Thoracic aorta (tissue), 2 donors: ENCODE measurements at places on chromosomes 5 and 9. TPM values are rescaled to one million over a fixed set of nuclear protein-coding genes. Genes with fewer than 3 reads are reported as not detected.

STPG3 gene
- total RNA-seq = not detected

TESK1 gene
- 69.9 TPM for total RNA-seq

SWI5 gene
- 12.0 TPM for total RNA-seq

FOXD4L4 gene
- not detected for total RNA-seq

GFI1B gene
- total RNA-seq = not detected

LMX1B gene
- total RNA-seq = not detected

CAMK2A gene
- not detected for total RNA-seq

PRLR gene
- total RNA-seq = 0.71 TPM

CRB2 gene
- total RNA-seq = not detected

DNAJC18 gene
- total RNA-seq = 16.7 TPM

C9orf57 gene
- not detected for total RNA-seq

FOXI1 gene
- total RNA-seq = not detected

PCDHGA1 gene
- total RNA-seq = 0.41 TPM

LURAP1L gene
- total RNA-seq = 14.7 TPM

NR5A1 gene
- total RNA-seq = not detected

ACTL7B gene
- total RNA-seq = not detected

HAND1 gene
- not detected for total RNA-seq

SLC2A6 gene
- 8.8 TPM for total RNA-seq

MYOZ3 gene
- total RNA-seq = 2.8 TPM

RECK gene
- 30.5 TPM for total RNA-seq

MOCS2 gene
- total RNA-seq = 45.5 TPM

IL5 gene
- total RNA-seq = not detected

ELOVL7 gene
- 18.5 TPM for total RNA-seq

NOXA1 gene
- total RNA-seq = 3.5 TPM

IFNB1 gene
- total RNA-seq = not detected
